ENCODE measurements at places on chromosomes 5 and 9.

DNA sequence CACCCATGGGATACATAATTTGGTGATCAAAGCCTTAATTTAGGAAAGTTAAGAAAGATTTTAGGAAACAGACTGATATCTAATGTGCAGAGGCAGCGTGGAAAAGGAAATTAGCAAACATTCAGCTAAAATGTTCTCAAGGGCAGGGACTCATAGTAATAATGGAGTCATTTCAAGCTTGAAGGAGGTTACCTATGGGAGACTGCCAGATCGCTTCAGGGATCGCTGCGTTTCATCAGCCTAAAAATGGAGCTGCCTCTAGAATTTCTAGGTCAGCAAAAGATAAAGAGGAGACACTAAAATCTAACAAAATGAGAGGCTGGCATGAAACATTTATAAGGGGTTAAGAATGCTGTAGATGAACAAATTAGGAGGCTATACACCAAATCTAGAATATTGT is 115.5 kb downstream of the APBA1 start:
- no peak for DNase-seq

GRCh38 chr9:112355427-112355897 is 22.0 kb upstream of the PTBP3 start:
- DNase-seq = no peak

GRCh38 chr9:89464300-89464901 is 33.5 kb downstream of the SEMA4D start:
- no peak for DNase-seq

- no peak for DNase-seq
These were observed 98.4 kb downstream of the PHF2 start for GRCh38 chr9:93674580-93675335.

DNA sequence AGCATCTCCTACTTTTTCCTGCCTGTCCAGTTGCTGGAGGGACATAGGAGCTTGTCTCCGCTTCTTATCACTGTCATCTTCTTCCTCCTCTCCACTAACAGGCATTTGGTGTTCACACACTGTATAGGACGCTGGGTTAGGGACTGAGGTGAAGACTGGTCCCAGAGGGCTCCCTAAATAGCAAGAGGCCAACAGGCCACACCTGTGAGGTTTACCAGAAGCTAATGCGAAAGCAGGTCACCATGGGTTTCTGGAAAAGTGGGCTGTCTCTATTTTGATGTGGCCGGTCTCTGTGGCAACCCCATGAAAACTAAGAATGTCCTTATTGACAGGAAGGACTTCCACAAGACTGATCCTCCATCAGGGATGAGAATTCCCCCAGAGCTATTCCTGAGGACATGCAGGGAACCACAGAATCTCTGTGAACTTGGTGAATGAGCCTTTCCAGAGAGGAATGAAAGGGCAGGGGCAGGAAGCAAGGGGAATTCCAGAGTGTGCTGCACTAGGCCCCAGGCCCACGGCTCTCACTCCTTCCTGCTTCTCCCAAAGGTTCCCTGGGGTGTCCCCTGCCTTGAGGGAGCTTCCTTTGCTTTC is 61.7 kb downstream of the DAP start:
- DNase-seq = no peak

DNA sequence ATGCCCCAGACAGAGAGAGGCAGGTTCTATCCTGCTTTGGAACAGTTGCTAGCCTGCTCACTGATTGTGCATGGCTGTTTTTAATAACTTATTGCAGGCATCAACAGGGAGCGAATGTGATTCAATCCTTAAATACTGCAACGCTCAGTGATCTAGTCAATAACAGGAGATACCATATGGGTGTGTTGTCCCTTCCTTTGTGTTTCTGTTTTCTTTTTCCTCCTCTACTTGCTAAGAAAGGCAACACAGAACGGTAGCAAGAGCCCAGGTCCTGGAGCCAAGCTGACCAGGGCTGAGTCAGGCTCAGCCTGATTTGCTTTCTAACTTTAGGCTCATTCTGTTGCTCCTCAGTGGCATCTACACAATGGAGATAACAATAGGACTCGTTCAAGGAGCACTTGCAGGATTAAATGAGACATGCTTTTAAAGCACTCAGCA is 98.6 kb upstream of the EQTN start:
- DNase-seq = no peak

DNA sequence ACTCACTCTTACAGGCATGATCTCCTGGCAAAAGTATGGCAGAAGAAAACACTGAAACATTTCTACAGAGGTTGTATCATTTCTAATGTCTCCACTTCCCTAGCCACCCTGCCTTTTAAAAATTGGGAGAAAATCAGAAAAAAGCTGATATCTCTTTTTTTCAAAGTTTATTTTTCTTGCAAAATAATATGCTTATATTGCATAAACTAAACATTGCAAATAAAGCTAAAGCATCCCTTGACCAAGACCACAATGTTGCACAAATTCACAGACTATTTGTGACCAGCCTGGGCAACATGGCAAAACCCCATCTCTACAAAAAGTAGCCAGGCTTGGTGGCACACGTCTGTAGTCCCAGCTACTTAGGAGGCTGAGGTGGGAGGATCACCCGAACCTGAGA is 183.3 kb upstream of the ELAVL2 start:
- DNase-seq = no peak

DNA sequence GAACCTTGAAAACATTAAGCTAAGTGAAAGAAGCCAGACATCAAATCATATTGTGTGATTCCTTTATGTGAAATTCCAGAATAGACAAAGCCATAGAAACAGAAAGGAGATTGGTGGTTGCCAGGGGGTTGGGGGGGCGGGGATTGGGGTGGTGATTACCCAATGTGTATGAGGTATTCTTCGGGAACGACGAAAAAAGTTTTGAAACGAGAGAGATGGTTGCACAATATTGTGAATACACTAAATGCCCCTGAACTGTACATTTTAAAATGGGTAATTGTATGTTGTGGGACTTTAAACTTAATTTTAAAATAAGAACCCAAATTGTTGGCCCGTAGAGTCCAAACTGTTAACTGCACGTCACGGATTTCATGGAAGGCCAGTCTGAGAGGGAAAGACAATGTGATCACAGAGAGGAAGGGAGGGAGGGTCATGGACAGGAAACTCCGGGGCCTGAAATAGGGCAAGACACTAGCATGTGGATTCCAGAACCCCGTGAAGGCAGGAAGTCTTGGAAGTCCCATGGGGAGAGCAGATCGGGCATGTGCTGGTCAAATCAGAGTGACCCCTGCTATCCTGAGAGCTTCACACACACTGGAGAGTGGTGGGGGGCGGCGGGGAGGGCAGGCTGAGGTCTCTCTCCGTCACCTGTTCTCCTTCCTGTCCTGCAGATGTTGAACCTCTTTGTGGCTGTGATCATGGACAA is 218.4 kb downstream of the CACNA1B start:
- no peak for DNase-seq

DNA sequence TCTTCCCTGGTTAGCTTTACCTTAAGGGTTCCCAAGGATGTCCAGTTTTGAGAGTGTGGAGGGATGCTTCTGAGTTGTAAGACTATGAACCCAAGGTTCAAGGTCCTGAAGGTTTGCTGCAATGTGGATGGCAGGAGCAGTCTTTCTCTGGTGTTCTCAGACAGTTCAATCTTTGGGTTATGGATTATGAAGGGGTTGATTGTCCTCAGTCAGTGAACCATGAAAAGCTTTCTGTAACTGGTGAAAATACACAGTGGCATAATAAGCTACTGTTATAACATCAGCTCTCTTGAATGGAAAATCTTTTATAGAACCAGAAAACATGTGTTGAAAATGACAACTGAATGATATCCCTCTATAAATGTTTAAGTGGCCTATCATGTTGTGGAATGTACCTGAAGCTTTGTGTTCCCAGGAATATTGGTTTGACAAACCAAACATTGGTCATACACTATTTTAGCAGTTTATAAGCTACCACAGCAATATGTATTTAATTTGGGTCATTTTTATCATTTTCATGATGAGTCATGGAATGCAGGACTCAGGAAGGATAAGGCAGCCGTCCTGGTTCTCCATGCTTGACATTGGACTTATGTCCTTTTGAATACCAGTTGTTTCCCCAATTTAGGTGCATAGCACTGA is 1041.8 kb upstream of the ARRDC3 start:
- DNase-seq = no peak

DNA sequence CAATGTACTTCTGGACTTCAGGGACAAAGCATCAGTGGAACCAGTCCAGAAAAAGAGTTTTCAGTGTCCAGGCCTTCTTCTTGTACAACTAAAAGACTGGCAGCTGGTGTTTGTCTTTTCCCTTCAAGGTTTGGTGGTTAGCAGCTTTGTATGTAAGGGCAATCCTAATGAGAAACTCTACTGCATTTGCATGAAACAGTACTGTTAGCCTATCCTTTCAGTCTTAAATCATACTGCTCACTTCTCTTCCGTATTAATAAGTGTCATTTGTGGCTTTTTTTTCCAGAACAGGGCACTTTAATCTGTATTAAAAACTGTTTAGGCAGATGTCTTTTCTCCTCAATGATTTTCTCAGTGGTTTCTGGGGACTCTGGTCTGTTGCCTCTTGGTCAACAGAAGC is 48.9 kb downstream of the FAM174A start:
- no peak for DNase-seq

DNA sequence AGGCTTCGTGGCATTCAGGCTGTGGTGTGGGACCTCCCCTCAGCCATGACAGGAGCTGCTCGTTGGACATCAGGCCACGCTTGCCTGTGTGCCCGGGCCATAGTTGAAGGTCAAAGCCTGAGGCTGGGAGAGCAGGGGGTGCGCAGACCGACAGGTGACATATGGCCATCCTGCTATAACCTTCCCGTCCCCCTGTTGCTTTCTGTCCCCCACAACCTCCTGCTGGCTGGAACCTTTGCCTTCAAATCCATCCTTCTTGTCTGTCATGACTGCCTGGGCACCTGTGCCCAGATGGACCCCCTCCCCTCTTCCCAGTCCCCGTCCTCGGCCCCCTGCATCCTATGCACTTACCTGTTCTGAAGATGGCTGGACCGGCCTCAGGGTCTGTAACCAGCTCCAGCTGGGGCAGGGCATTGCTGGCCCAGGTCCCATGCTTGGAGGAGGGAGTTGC is 83.2 kb downstream of the WNK2 start:
- no peak for DNase-seq

DNA sequence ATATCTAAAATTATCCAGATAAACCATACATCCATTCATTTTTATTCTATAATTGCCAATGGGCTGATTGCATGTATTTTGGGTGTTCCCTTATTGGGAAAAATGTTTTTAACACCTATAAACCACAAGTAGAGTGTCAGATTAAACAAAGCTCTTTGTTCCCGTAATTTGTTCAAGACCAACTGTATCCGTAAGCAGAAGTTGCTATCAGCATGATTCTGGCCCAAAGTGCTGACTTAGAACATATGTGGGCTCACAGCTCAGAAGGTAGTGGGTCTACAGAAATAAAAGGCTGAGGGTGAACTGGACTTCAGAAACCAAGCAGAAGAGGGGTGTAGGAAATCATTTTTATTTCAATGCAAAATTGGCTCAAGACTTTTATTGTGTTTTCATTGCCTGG is 23.5 kb upstream of the IL7R start:
- no peak for DNase-seq

- DNase-seq = no peak
These were observed 7.5 kb upstream of the PSAT1 start for GRCh38 chr9:78289474-78289873.

- no peak for DNase-seq
These were observed 236.6 kb downstream of the ARL15 start for GRCh38 chr5:54073735-54074134.

DNA sequence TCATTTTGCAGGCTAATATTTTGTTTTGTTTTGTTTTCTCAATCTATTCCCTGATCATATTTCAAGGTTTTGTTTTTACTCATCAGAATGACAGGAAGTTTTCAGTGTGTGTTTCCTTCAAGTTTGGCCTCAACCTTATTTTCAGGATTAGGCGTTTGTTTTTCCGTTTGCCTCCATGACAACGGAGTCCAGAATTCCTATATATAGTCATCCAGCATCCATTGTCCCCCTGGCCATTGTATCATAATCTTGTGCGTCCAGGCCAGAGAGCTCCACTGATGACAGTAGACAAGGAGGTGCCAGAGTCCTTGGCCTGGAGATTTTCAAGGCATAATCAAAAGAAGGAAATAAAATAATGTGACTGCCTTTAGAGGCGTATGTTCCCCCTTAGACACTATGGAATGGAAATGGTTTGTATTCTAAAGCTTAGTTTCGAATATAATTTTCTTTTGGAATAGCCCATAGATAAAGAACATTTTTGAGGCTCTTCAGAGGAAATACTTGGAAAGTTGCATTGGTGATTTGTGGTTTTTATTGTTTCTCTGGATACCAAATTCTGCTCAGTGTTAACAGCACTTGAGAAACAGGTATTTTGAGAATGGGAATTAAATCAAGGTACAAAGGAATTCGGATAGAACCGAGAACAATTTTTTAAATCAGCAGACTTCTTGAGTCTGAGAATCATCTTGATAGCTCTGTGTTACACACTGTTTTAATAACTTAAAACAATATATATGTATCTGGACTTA is 99.8 kb downstream of the ZNF462 start:
- DNase-seq = no peak
